ENCODE measurements at places on chromosomes 3 and 15.

DNA sequence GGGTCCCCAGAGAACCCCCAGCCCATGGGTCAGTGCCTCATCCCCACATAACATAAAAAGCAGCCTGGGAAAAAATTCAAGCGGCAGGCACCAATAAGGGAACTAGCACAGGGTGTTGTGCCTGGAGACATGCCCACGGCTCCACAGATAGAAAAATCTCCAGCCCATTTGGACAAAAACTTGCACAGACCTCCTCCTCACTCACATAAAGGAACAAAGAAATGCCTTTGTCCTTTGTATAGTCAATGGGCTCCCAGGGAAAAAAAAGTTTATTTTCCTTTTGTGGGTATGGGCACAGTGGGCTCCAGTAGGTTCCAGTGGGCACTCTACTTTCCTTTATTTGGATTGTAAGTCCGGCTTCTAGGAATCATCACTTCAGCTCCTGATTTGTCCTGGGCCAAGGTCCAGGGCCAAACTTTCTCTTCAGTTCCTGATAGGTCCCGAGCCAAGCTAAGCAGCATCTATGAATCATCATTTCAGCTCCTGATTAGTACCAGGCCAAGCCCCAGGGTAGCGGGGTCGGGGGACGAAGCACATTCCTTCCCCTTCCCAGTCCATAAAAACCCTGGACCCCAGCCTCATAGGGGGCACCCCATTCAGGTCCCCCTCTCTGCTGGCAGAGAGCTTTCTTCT lies 1.6 kb upstream of the DNAH12 start:
- no peak for DNase-seq

DNA sequence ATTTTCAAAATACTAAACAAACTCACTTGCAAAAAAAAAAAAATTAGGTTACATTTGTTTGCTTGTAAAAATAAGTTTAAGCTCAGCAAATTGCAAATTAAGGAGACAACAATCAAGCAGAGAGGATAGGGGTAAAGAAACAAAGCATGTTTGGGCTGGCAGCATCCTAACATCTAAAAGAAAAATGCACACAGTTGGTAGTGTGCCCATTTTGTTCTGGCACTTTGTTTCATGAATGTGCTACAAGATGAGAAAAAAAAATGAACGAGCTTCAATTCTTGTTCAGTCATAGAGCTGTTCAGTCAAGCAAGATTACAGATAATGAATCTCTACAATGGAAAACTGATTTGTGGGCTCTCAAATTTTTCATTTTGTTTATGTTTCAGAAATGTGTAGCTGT lies 17.7 kb upstream of the ZBBX start:
- no peak for DNase-seq

GRCh38 chr3:69161587-69162307 lies 39.4 kb upstream of the LMOD3 start:
- DNase-seq: peak; percentile 50

DNA sequence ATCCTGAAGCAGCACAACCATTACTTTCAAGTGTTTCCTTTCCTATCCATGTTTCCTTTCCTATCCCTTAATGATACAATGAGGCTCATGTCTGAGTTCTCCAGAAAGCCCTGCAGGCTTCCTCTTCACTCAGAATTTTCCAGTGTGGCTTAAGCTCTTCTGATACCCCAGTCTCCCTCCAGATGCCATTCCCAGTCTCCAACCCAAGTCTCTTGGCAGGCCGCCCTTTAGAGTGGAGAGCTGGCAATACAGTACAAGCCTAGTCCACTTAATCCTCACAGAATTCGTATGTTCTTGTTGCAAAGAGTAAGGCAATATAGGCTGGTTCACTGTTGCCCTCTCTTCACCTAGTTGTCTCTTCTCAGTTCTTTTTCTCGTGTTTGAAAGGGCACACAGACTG lies 503.9 kb upstream of the MDFIC2 start:
- no peak for DNase-seq

DNA sequence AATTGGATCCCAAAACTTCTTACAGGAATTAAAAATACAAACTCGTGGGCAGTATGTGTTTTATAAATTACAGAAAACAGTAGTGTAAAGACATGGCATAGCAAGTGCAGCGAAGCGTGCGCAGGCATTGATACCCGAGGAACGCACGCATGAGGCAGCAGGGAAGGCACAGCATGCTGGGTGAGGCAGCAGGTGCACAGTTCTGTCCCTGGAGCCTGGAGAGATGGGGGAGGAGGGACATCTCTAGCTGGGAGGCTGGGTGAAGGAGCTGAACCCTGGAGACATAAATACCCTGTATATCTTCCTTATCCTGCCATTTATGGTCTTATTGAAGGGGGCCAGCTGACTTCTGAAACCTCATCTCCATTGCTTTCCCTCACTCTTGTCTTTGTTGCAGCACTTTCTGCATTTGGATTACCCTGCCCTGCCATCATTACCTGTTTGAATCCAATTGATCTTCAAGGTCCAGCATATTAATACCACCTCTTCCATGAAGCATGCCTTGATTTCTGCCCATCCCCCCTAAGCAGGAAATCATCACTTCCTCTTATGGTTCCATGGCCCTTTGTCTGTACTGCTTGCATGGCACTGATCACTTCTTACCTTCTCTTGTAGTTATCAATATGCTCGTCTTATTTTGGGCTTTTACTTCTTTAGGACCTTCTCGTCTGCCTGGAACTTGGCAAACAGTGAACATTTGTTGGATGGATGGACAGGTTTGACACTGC lies 20.5 kb downstream of the LPP start:
- no peak for DNase-seq

GRCh38 chr3:156207802-156208685 lies 87.7 kb downstream of the KCNAB1 start:
- peak; percentile 78 for DNase-seq

- DNase-seq: no peak
Observed at GRCh38 chr3:32556332-32556731, 14.3 kb downstream of the DYNC1LI1 start.

DNA sequence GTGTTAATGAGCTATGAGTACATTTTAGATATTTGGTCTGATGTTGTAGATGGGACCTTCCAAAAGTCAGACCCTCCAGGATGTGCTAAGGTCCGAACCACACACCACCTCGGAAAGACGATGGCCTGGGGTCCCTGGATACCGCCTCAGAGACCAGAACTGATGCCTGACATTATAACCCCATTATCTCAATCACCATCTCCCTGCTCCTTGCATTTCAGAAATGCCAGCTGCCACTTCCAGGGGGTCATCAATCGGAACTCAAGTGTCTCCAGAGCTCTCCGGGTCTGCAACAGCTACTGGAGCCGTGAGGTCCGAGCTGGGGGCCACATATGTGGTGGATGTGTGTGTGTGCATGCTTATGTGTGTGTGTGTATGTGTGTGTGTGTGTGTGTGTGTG lies 7.9 kb downstream of the DUOX1 start:
- no peak for DNase-seq

DNA sequence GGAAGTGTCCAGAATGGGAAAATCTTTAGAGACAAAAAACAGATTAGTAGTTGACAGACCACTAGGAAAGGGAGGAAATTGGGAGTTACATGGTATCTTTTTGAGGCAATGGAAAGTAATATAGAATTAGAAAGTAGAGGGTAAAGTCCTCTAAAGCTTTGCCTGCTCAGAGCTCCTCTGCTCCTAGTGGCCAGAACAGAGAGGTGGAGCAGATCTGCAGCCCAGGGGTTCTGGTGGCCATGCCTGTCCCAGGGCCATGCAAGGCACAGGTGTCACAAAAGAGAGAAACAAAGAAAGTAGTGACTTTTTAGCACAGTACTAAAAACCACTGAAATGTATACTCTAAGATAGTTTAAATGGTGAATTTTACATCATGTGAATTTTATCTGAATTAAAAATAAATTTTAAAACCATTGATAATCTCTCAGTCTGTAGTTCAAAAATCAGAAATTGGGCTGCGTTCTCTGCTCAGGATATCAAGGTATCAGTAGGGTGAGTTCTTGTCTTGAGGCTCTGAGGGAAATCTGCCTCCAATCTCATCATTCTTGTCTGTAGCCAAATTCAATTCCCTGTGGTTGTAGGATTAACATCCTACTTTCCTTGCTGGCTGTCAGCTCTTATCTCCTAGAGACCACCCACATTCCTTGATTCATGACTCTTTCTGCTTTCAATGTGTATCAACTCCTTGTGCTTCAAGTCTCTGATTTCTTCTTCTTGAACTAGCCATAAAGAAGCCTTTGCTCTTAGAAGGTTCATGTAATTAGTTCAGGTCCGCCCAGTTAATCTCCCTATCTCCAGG lies 23.6 kb downstream of the PYGO1 start:
- DNase-seq: no peak

DNA sequence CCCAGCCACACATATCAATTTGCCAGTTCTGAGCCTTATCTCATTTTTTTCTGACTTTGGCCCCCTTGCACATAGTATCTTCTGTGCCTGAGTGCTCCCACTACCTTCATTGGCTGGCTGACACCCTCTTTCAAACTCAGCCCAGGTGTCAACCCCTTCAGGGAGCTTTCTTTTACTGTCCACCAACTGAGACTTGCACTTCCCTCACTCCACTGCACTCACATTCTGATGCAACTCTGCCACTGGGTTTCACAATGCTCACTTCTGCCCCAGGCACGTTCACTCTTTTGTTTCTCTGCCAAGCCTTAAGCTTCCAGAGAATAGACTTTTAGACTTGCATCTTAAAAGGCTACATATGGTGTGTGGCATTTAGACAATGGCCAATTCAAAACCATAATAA lies 101.5 kb upstream of the CBLB start:
- peak; percentile 48 for DNase-seq

DNA sequence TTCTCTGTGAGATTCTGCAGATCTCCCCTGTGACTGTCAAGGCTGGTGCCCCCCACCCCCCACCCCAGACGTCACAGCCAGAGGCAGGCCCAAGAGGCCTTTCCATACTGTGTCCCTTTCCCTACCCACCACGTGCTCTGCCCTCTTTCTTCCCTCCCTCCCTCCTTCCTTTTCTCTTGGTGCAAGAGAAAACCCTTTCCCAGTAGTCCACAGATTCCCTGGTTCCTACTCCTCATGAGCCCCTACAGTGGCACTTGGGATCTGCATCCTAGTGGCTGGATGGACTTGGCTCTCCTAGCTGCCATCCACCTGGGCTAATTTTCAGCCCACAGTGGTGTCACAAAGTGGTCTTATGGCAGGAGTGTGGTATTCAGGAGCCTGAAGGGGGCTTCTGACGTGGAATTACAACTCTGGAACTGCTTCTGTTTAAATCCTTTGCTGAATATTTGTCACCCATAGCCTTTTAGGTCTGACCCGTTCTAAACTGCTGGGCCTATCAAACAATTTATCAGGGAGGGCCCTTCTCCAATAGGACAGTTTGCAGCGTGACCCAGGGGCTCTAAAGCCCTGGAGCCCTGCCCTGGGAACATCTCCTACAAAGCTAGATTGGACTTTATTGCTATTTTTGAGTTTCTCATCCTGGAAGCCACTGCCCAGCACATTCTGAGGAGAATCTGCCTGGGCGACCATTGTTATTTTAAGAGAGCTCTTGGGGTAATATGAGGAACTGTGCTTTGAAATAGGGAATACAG lies 35.3 kb downstream of the KLF13 start:
- no peak for DNase-seq

GRCh38 chr3:116140100-116140689 lies 305.1 kb downstream of the LSAMP start:
- DNase-seq: peak; percentile 65

DNA sequence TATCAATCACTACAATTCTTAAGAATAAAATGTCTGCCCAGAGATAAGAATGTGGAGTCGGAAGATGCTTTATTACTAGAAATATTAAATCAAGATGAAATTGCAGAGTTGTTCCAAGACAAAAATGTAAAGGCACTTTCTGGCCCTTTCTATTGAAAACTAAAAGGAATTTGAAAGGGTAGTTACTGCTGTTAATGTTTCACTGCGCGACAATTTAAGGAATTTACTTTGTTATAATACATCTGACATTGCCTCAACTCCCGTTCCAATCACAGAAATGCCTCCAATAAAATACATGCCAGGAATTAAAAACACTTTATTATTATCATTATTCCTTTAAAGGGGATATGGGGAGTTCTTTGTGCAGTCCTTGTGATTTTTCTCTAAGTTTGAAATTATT lies 26.4 kb downstream of the RSL24D1 start:
- DNase-seq: no peak

DNA sequence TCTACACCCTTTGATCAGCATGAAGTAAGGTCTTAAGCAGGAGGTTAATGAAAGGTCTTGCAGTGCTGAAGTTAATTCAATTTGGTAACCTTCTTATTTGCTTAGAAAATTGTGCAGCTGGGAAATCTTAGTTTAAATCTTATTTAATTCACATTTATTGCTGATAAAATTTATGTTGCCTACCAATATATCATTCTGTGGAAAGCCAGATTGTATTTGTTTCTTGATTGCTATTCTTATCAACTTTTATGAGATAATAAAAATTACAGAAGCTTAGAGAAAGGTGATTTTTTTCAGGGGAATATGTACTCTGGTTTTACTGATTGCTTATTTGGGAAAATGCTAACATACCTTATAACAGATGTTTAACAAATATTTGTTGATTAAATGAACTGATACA lies 64.0 kb upstream of the PAQR5 start:
- no peak for DNase-seq

GRCh38 chr3:109874896-109875708 lies 537.8 kb upstream of the DPPA4 start:
- no peak for DNase-seq

DNA sequence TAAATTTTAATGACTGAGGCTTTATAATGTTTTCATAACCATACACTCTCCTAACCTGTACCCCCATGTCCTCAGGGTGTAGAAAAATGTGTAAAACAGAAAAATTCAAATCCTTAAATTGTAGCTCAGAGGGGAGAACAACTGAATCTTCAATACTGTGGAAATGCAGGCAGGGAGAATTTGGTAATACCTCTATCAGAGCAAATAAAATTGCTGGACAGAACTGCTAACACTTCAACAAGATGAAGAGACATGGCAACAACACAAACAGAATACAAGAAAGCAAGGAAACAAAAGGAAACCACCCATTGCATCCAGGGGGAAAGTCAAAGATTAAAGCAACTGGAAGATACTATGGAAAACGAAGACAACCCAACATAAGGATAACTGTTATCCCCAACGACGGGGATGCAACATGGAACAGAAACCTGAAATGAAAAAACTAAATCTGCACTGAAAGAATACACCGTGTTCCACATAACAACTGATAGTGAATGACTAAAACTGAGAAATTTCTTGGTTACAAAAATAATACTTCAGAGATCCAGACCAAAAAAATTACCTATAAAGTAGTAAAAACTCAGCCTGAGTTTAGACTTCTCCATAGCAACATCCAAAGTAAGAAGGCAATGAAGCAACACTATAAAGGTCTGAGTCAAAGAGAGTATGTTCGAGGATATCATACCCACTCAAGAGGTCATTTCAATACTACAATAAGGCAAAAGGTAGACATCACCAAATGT lies 48.5 kb downstream of the HACD2 start:
- no peak for DNase-seq

- no peak for DNase-seq
Observed at GRCh38 chr3:151067158-151067557, 18.3 kb upstream of the MED12L start.

GRCh38 chr3:38738630-38739395 lies 77.2 kb downstream of the SCN10A start:
- DNase-seq: peak; percentile 37

DNA sequence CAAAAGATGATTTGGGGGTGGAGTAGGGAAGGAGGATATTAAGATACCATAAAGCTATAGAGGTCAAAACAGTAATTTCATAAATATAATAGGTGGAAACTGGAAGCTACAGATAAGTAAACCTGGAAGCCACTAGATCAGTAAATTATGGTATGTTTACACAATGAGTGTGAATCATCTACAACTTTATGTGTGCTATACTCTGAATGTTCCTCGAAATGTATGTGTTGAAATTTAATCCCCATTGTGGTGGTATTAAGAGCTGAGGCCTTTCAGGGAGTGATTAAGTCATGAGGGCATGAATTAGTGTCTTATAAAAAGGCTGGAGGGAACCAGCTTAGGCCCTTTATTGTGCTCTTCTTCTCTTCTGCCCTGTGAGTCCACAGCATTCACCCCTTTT lies 25.2 kb downstream of the EOMES start:
- no peak for DNase-seq
